ENCODE measurements at places on chromosomes 3 and 15.
A peak's percentile ranks its signal among the peaks of the same experiment; 100 is the strongest.

DNA sequence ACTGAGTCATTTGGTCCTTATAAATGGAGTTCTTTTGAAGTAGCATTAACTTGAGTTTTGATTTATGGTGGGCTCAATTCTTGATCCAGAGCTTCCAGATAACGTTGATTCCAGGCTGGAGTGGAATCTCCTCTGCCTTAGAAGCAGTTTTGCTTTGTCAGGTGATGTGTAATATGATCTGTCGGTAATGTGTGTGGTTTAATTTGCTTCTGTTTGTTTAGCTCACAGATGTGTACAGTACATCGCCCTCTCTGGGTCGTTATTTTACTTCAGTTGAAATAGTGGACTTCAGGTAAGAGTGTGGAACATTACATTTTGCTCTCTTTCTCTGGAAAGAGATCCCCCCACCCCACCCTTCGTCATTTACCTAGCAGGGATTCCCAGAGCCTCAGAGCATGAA lies 23.1 kb downstream of the C3orf52 start:
- DNase-seq: no peak

DNA sequence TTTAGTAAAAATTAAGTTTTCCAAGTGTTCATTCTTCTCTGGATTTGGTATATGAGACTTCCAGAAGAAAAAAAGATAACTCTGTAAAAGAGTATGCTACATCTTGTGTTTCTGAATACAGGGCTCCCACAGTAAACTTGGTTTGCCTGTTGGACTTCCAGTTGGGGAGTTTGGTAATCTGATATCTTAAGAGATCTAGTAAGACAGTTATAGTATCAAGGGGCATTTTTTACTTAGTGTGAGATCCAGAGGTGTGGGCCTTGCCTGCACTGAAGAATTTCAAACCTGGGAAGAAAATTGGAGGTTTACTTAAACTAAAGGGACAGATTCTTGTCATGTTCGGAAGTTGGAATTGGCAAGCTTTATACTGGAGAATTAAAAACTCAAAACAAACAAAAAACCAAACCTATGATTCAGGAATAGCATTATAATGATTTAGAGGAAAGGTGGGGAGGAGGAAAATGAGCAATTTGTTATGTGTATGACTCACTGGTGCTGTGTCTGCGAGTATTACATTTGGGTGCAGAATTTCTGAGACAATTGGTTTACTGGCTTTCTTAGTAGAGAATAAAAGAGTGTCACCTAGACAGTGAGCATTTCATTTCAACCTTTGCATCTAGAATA lies 58.9 kb upstream of the ULK4 start:
- DNase-seq: no peak

DNA sequence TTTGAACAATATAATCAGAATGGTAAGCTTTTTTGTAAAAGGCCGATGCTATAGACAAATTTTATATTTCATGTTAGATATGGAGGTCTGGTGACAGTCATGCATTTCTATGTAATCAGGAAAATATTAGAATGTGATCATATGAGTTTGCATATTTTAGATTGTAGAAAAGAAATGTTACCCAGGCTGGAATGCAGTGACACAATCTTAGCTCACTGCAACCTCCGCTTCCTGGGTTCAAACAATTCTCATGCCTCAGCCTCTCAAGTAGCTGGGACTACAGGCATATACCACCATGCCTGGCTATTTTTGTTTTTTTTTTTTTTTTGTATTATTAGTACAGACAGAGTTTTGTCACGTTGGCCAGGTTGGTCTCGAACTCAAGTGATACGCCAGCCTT lies 152.0 kb downstream of the LMLN start:
- no peak for DNase-seq

DNA sequence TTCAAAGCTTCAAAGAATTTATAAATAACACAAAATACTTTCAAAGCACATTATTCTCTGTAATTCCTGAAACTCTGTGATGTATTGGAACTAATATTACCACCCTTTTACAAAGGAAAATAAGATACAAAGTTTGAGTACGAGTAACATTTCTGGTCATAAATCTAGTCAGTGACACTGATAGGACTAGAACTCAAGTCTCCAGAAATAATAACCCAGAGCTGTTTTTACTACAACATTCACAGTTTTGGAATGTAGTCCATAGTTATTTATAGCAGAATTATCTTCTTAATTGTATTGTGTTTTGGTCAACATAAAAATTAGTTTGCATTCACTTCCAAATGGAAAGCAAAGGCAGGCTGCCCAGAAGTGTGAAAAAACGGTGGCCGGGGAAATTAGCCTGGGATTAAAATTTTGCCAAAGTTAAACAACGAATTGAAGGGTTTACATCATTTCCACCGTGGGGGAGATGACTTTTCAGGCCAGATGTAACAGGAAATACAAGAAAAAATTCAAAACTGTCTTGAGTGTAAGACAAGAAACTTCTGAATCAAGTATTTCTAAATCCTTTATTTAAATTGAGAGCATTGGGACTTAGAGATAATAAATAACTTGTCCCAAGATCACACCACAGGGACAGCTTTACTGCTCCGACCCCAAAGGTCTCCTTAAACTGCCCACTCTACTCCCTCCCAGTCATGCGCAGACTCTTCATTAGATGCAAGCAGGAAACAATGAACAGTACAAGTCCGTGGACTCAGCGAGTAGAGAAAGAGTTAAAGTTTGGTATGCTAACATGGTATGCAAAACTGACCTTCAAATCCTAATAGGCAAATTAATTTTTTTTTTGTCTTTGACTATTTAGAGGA lies 74.3 kb upstream of the VGLL4 start:
- DNase-seq: peak; percentile 42

- DNase-seq: no peak
These were observed at the start of gene GRK7 for GRCh38 chr3:141763088-141763750. Gene GRK7 (plus strand): TSS chr3:141763408. CDS start chr3:141778285, 14,877 bp downstream.

DNA sequence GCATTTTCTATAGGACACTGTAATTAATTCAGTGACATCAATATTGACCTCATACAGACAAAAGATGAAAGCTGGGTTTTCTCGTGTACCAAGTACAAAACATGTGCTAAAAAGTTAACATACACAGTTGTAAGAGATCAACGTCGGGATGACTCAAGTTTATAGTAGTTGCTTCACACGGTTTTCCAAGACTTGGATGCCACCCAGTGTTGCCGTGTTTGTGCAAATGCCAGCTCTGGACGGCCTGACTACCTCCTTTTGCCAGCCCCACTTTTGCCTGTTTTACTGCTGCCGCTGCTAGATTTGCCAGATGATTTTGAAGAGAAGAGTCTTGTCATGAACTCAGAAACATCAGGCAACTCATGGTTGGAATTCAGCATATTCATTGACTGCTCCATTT lies 17.6 kb downstream of the EMC7 start:
- no peak for DNase-seq

- DNase-seq: no peak
These were observed 782.0 kb upstream of the ALCAM start for GRCh38 chr3:104584682-104585081.

DNA sequence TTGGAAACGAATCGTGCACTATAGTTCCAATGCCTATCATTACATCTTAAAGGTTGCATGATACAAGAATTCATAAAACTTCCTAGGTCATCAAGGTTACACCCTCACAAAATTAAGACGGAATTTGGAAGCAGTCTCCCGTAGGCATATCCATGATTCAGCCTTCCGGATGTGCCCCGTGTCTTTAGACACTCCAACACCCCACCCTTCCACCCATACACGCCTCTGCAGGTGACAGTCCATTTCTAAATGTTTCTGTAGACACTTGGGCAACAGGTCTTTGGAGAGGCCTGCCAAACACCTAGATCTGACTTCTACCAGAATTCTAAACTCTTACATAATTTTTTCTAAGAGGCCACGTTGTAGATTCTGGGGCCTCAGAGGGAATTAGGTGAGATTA lies 49.8 kb downstream of the LDHAL6B start:
- no peak for DNase-seq

GRCh38 chr3:141410408-141410807 lies 42.1 kb downstream of the ZBTB38 start:
- no peak for DNase-seq

DNA sequence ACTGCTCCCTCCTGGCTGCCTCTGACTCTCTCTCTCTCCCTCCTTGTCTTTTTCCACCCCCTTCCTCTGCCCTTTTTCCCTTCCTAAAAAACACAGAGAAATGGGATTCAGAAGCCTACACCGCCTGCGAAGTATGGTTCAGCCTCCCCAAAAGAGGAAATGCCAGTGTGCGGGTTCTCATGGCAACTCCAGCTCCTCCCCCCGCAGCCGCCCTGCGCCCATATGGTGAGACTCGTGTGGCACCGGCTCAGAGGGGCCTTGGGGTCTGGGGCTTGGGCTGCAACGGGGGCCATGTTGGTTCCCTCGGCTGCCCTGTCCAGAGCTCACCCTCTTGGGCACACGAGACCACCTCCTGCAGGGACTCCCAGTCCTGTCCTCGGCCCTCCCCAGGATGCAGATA lies 23.6 kb upstream of the LINGO1 start:
- peak; percentile 63 for DNase-seq

DNA sequence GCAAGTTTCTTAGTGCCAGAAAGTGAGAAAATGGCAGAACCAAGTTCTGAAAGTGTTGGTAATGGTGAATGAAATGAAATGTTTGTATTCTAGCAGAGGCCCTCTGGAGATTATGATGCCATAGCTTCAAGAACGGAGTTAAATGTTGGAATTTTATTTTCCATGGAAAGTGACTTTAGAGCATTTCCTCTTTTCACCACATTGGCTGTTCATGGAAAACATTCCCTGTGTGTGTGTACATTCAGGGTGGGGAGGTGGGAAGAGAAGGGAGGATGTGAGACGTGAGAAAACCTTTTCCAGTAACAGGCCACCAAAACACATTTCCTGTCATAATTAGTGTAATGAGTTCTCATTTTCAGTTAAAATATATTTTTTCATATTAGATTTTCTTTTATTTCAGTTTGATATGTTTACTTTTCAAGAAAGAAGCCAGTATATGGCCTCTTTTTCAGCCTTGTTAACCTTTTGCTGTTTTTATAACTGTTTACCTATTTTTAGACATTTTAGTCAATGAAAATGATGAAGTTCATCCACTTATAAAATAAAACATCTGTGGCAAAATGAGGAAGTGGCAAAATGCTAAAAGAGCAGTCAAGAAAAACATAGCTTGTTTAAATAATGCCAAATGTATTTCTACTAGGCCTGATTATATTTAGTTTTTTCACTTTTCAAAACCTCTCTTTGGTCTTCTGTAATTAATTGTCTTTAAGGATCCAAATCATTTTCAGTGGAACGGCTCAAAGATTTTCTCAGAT lies 21.6 kb downstream of the SAMMSON start:
- DNase-seq: peak; percentile 52

DNA sequence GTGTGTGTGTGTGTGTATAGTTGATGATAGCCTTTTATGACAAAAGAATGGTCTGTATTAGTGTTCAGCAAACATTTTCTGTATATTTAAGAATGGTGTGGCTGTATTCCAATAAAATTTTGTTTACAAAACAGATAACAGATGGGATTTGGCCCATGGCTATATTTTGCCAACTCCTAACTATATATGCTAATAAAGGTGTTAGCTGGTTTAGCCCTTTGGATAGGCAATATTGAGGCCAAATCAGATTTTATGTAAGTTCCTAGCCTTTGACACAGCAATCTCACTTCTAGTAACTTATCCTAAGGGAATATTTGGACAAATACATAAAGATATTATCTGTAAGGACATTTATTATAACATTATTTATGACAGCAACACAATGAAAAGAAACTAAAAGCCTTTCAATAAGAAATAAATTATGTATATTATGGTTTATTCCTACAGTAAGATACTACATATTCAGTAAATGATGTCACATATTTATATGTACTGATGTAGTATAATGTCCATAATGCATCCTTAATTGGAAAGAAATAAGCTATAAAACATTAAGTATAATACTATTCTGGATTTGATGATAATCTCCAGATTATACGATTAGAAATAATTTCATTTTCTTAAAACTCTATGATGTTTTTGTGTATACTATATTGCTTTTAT lies 264.0 kb downstream of the RBMS3 start:
- DNase-seq: no peak

GRCh38 chr3:66615643-66616301 lies 115.0 kb upstream of the LRIG1 start:
- no peak for DNase-seq

GRCh38 chr3:69712933-69713332 lies 26.3 kb upstream of the MITF start:
- peak; percentile 25 for DNase-seq

- no peak for DNase-seq
These were observed 57.3 kb upstream of the SNTN start for GRCh38 chr3:63595221-63595620.

GRCh38 chr3:130906374-130906995 lies 12.6 kb downstream of the ATP2C1 start:
- peak; percentile 57 for DNase-seq

DNA sequence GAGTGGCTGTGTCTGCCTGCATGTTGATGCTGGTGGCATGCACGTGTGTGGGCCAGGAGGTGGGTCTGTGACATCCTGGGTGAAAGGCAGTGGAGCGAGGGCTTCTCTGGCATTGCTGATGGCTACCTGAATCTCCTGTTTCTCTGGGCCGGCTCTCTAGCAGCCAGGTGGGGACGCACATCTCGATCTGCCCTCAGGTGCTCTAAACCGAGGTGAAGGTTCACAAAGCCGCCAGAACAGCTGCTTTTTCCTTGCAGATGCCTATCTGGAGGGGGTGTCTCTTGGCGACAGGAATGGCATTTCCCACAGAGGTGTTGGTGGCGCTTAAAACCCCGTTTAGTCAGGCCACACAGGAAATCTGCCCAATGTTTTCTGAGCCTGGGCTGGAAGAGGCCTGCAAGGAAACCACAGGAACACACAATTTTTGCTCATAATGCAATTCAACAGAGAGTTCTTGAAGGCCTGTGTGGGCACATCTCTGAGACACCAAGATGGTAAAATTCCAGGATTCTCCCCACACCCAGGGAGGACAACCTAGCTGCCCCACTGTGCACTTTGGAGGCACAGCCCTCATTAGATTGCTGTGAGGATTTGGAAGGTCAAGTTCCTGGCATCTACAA lies 11.9 kb downstream of the TMEM158 start:
- DNase-seq: no peak

GRCh38 chr3:1252061-1252430 lies 159.2 kb downstream of the CNTN6 start:
- no peak for DNase-seq

- DNase-seq: no peak
These were observed 321.9 kb downstream of the ZPLD1 start for GRCh38 chr3:102756706-102757105.

- DNase-seq: no peak
These were observed 2.6 kb downstream of the ZNF80 start for GRCh38 chr3:114234745-114235144.

- no peak for DNase-seq
These were observed 21.0 kb downstream of the MELTF start for GRCh38 chr3:197008436-197009209.
